Melanocyte of skin (primary cell): ENCODE measurements at places on chromosomes 5 and 9. TPM values are rescaled to one million over a fixed set of nuclear protein-coding genes. Genes with fewer than 3 reads are reported as not detected.

The IL5 gene
- not detected in 2 replicates for total RNA-seq

The CSF2 gene
- total RNA-seq: not detected in 2 replicates

The RLN1 gene
- not detected in 2 replicates for total RNA-seq

The ECM2 gene
- total RNA-seq: under 0.01 TPM in 1 of 2 replicates, not detected in the other

The TCERG1 gene
- total RNA-seq: 43.0 and 74.1 TPM in 2 replicates

The TMEM252 gene
- not detected in 2 replicates for total RNA-seq

The PPP3R2 gene
- total RNA-seq: not detected in 2 replicates

The TEX48 gene
- not detected in 2 replicates for total RNA-seq

The FIBCD1 gene
- under 0.01 TPM in 1 of 2 replicates, not detected in the other for total RNA-seq

The PLPP7 gene
- 4.7 and 6.3 TPM in 2 replicates for total RNA-seq

The SAXO1 gene
- total RNA-seq: under 0.01 TPM in 1 of 2 replicates, not detected in the other

The KCNN2 gene
- total RNA-seq: 2.4 and 9.8 TPM in 2 replicates

The CEL gene
- under 0.01 and 0.36 TPM in 2 replicates for total RNA-seq

The CDH9 gene
- not detected in 2 replicates for total RNA-seq

The CLIC3 gene
- not detected in 2 replicates for total RNA-seq

The ORM1 gene
- not detected in 2 replicates for total RNA-seq

The CDKN2B-AS1 gene
- 3.8 and 5.8 TPM in 2 replicates for total RNA-seq

The PPP1R26 gene
- 16.3 TPM in 2 replicates for total RNA-seq
